Activated naive CD4-positive, alpha-beta T cell (primary cell): ENCODE measurements at places on chromosomes 11 and 22.

GRCh38 chr11:25981998-25982397, 349.9 kb upstream of the ANO3 start:
- DNase-seq: no peak

- no peak for DNase-seq
These were observed 1060.1 kb downstream of the NTM start for GRCh38 chr11:132430429-132431062.

DNA sequence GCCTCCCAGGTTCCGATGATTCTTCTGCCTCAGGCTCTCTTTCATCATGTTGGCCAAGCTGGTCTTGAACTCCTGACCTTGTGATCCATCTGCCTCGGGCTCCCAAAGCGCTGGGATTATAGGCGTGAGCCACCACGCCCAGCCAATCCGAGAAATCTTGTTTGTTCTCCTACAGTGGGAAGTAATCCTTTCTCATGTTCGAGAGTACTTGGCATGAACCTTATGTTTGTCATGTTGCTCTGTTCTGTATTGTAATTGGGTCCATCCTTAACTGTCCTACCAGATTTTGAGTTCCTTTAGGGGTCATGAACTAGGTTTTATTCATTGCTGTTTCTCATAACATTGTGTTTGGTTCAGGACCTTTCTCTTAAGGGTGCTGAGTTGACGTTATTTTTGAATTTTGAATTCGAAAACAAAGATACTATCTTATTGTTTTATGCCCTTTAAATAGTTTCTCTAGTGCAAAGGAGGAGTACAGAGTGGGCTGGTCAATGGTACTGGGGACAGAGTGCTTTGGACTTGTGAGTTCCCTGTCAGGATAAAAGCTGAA, 113.4 kb upstream of the RRM1 start:
- DNase-seq: no peak

GRCh38 chr11:6755303-6755952, 16.3 kb downstream of the OR2AG2 start:
- no peak for DNase-seq

DNA sequence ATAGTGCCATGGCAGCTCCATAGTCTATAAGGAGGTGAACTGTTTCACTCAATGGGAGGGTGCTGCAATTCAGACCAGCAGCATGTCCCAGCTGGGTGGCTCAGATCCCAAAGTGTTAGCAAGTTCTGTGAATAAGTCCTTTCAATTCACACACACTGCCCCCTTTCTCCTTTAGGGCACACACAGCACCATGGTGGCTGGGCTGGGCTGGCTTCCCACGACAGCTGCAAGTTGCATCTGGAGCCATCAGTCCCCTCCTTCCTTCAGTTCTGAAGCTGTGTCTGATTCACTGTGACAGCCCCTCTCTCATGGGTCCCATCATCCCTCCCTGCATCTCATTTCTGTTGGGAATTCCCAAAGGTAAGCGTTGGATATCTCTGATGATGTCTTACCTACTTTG, 324.1 kb upstream of the NCAM1 start:
- no peak for DNase-seq

- no peak for DNase-seq
These were observed 536 bp downstream of the YWHAH start for GRCh38 chr22:31944700-31945442.

- DNase-seq: no peak
These were observed 750 bp upstream of the NAT10 start for GRCh38 chr11:34104680-34105078.

GRCh38 chr11:122273476-122274191, 157.6 kb upstream of the BLID start:
- no peak for DNase-seq

DNA sequence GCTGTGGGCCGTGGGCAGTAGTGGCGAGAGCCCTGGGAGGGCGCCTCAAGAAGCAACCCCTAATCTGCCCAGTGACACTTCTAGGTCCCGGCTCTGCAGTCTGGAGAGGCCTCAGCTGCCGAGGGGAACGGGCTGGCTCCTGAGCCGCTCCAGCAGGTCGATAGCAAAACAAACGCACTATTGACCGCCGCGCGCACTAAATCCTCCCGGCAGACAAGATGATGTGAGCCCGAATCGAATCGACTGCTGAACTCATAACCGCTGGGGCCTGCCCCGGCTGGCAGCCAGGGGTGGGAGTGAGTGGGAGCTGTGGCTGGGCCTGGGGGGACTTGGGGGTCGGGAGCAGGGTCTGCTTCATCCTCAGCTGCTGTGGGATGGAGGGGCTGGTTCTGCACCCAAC, 36.1 kb downstream of the FLRT1 start:
- no peak for DNase-seq

DNA sequence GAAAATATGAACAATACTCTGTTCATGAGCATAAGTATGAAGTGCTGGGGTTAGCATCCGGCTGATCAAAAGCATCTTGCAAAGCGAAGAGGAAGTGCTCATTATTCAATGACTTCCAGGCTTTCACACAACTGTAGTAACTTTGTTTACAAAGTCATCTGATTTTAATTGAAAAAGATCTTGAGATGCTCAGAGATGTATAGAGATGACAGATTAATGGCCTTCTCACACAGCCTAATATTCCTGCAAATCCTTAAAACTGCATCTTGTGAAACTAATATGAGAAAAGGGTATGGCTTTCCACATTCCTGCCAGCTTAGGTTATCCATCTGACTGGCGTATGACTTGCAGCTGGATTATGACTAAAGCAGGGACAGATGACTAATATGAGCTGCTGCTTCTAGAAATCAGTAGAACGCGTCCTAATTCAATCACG, 125.4 kb downstream of the CASP12 start:
- no peak for DNase-seq

DNA sequence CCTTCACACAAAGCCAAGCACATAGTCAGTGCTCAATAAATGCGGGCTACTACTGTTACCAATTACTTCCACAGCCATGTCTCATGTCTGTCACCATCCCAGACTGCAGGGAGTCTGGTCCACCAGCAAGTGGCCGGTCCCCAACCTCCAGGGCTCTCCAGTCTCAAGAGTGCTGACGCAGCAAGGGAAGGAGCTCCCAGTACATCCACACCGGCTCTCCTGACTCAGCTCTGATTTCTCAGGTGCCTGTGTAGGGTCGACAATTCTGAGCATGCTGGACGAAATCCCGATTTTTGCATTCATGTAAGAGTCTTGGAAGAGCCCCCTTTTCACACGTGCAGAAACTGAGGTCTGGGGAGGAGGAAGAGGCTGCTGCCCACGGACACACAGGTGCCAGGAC, 10.3 kb upstream of the NEFH start:
- no peak for DNase-seq

- no peak for DNase-seq
These were observed 4.0 kb upstream of the FCHSD2 start for GRCh38 chr11:73145986-73146575.

DNA sequence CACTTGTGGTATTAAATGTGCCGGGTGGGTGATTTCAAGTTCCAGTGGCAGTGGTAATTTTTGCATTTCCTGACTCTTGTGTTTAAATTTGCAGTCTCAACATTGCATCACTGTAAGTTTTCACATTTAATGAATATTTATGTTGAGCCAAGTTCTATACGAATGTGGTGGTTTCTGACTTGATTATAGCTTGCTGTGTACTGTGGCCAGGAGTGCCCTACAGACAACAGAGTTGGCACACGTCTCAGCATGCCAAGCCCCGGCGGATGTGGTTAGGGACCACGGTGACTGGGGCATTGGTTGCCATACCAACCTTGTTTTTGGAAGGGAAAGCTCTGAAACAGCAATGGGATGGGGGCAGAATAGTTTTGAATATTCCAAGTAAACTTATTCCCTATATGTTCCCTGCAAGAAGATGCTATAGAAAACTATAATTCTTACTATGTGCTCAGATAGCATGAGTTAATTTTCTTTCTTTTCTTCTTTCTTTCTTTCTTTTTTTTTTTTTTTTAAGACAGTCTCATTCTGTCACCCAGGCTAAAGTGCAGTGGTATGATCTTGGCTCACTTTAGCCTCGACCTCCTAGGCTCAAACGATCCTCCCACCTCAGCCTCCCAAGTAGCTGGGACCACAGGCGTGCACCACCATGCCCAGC, 16.0 kb downstream of the ZNRF3 start:
- DNase-seq: no peak

GRCh38 chr11:128405714-128406662, 181.4 kb downstream of the ETS1 start:
- DNase-seq: no peak

- DNase-seq: no peak
These were observed 122.5 kb downstream of the KCNQ1OT1 start for GRCh38 chr11:2577031-2577990.

DNA sequence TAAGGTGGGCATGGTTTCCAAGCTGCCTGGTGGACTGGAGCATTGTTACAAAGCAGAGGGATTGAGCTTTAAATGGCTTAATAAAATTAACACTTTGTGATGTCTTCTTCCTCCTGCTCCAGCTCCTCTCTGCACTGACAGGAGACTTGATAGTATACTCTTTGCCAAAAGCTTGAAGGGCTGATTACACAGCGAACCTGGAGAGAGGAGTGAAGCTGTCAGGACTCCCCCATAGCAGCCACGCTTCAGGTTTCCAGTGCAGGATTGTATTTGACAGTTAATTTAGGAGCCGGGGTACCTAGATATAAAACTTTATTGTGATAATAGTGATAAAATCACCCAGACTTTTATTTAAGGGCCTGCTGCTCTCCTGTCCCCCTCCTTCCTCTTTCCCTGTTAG, 50.0 kb downstream of the TRIM44 start:
- no peak for DNase-seq

DNA sequence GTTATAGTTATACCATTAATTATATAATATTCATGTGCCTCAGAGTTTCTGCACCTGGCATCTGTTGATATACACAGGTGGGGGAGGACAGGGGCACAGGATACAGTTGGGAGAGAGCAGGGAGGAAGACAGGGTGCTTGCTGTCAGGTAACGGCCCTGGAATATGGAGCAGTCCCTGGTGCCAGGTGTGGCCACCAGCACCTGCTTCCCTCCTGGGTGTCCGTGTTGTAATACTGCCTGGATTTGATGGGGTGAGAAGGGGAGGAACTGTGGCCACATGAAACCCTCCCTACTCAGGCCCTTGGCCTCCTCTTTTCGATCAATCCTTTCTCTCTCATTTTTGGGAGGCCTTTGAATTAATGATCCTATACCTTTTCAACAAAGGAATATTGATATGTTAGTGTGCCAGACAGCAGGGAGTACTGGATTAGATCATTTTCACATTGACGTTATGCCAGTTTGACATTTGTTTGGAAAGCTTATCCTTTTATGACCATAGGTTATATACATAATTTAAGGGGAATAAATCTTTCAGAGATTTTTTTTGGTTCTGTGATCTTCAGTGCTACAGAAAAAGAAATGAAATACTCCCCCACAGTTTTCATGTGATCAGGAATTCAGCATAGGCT, 88.6 kb downstream of the TEAD1 start:
- no peak for DNase-seq

- no peak for DNase-seq
These were observed 16.5 kb downstream of the CERK start for GRCh38 chr22:46721501-46722085.

DNA sequence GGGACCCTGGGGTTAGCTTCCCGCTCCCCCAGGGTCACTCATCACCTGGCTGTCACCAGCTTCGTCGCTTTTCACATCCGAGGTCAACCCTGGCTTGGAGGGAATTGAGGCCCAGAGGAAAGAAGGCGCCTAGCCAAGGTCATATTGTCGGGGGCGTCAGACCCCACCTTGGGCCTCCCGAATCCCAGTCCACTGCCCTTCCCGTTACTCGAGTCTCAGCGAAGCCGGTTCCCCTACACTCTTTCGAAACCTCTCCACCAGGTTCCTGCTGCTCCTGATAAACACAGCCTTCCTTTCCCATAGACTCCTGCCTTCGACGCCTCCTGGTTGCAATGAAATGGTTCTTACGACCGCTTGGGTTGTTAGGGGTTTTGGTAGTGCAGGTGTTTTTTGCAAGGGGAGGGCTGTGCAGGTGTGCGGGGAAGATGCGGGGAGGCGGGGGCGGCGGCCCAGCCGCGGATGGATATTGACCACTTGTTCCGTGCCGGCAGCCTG, 642 bp downstream of the NAA40 start:
- no peak for DNase-seq

DNA sequence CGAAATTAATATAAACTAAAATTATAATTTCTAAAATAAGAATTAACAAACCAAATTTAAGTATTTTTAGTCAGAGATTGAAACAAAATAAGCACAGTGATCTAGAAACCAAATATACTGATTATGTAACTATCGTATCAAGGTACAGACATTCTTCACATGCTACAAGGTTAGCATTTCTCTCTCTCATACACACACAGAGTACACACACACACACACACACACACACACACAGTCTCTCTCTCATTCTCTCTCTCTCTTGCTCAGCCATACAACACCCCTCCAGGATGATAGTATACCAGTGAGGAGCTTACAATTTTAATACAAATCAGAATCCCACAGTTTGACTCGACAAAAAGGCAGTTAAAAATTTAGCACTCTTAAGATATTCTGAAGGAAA, 66.0 kb downstream of the RDX start:
- no peak for DNase-seq

- DNase-seq: no peak
These were observed 12.1 kb downstream of the OR10D3 start for GRCh38 chr11:124195189-124195734.

DNA sequence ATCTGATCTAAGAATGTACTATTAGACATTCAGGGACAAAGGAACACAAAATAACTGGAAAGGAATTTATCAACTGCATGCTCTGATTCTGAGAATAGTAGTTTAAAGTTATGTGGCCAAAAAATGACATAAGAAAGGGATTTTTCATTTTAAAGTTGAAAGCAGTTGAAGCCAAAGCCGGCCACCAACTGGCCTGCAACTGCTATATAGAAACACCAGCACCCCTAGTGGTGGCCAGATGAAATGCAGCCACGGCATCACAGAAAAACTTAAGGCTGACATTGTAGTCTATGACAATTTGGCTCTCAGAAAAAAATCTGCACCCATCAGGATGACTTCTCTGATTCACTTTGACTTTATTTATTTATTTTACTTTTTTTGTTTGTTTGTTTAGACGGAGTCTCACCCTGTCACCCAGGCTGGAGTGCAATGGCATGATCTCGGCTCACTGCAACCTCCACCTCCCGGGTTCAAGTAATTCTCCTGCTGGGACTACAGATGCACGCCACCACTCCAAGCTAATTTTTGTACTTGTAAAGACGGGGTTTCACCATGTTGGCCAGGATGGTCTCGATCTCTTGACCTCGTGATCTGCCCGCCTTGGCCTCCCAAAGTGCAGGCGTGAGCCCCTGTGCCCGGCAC, 59.2 kb downstream of the SLC35F2 start:
- DNase-seq: peak; percentile 33

- peak; percentile 60 for DNase-seq
These were observed 17.3 kb upstream of the SLC29A2 start for GRCh38 chr11:66388780-66389386.

GRCh38 chr11:17766073-17766359, 31.4 kb downstream of the KCNC1 start:
- no peak for DNase-seq
